ENCODE measurements at places on chromosomes 7 and 10.

GRCh38 chr7:46186131-46186530 lies 265.1 kb upstream of the IGFBP3 start:
- no peak for DNase-seq

DNA sequence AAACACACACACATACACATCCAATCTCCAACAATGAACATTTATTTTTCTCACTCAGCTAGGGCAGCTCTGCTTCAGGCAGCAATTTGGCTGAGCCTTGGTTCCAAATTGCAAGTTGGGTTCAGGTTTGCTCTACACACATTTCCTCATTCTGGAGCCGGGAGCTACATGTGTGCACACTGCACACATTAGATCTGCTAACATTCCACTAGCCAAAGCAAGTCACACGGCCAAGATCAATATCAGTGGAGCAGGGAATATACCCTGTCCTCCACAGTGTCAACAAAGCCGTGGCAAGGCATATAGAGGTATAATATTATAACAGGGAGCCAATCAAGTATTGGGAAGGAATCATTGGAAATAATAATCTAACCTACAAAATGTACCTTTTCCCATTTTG lies 57.5 kb upstream of the PPP1R3C start:
- no peak for DNase-seq

DNA sequence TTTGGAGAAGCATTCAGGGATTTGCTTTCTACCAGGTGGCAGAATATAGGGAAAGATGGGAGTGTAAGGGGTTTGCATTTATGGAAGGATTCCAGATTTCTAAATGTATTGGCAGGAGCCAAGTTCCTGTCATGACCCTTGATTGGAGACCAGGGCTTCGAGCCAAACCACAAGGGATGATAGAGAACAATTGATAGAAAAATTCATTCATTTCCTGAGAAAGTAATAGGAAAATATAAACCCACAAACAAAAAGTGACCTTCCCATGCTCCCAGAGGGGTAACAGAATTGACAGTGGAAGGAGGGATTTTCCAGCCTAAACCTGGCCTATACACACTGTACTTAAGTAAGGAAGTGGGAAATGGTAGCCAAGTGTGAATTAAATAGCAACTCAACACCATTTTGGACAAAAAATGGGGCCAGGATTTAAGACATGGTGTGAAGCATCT lies 22.4 kb upstream of the IFIT2 start:
- DNase-seq, result no peak

DNA sequence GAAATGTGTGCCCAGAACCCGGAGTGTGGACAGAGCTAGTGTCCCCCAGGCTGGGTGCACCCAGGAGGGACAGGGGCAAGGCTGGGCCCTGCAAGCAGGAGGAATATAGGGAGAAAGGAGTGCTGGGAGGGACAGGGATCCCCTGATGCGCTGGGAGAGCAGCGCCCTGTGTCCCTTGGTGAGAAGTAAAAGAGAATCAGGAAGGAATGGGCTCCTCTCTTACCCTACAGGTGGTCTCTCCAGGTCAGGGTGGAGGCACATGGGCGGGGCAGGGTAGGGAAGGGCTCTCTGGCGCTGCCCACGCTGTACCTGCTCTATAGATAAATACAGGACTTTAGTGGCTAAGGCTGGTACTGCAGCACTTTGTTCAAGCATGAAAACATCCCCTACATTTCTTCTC lies 753.8 kb downstream of the GRID1 start:
- no peak for DNase-seq

- DNase-seq, result no peak
These were observed 227.3 kb downstream of the TCF7L2 start for GRCh38 chr10:113177156-113177935.

DNA sequence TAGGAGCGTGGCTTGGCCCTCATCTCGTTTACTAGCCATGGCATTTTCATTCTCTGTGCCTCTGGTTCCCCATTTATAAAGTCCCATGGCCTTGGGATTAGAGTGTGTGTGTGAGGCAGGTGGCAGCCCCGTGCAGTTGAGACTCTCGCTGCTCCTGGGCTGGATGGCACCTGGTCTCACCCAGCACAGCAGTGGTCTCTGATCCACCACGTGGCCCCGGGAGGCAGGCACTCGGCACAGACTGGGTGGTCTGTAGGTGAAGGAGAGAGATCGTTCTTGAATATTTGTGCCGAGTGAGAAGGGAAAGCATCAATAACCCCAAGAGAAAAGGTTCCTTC lies 50.4 kb downstream of the CALML3 start:
- no peak for DNase-seq

- DNase-seq, result peak; percentile 16
These were observed 106.9 kb upstream of the GPR26 start for GRCh38 chr10:123559066-123559822.

GRCh38 chr10:42367532-42368230 lies 270.7 kb downstream of the ZNF33B start:
- DNase-seq, result peak; percentile 1

GRCh38 chr10:83750604-83751003 lies 388.7 kb upstream of the GHITM start:
- DNase-seq, result no peak

DNA sequence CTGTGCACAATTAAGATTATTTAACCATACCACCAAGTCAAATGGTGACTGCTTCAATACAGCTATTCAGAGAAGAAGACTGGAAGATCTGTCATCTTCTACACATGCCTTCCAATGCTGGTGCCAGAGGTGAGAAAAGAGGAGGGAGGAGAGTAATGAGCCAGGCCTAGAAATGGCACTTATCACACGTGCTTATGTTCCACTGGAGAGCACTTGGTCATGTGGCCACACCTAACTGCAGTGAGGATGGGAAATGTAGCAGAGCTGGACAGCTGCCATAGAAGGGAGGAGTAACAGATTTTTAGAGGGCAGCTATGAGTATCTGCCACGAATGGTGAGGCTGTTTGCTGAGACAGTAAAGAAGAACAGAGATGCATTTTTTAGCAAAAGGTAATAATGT lies 77.1 kb downstream of the MPLKIP start:
- DNase-seq, result no peak

DNA sequence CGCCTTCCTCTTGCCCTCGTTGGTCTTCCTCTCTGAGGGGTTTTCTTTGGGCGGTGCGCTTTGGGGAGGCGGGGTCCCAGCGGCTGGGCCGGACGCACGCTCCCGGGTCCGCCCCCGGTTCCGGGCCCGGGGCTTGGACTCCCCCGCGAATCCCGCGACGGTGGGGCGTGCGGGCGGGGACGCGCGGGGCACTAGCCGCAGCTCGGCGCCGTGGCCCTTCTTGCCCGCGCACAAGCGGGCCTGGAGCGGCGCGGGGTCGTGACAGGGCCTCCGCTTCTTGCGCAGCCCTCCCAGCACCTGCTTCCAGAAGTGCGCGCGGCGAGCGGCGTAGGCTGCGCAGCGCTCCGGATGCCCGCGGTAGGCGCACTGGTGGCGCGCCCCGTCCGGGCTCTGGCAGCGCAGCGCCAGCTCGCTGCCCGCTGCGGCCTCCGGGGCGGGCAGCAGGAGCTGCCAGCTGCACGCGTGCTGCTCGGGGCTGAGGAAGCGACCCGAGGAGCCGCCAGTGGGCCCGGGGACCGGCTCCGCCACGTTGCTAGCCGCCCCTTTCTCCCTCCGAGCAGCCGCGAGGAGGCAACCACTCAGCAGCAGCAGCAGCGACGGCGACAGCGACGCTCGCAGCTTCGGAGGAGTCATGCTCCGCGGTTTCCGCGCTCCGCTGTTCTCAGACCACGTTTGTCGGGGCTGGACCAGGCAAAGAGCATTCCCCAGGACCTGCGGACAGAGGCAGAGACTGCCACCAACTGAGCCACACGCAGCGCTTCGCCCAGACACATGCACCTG lies 759 bp downstream of the FGFBP3 start:
- no peak for DNase-seq

DNA sequence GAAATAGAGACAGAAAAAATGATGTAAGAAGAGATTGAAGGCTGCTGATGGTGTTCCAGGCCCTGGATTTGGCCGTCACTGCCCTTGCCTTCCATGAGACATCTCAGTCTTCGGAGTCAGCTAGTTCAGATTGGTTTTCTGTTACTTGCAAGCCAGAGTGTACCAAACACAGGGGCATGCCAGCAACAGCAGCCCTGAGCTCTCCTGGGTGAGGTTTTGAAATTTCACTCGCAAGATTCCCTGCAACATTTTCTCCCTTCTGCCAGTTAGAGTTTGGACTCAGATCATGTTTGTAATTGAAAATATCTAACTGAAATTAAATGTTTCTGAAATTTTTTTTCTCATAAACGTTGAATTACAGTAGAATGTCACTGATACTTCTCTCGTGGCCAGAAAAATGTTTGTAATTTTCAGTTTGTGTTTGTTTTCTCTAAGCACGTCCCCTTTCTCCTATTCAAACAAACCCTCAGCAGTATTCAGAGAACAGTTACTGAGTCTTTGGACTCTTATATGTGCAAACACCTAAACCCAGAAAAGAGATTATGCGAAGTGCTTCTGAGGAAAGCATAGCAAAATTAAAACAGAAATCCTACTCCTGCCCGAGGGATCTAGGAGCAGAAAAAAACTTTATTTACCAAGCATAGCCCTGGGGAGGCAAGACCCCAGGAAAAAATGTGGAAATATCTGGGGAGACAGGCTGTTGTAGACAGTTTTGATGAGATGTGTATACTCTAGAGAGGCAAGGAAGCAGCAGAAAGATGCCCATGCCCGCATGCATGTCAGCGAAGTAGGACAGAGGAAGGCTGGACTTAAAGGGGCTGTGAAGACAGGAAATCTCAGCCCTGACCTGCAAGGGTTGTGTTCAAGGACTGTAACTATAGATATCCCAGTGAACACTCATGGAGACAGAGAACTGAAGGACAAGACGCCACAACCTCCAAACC lies 43.0 kb upstream of the NAMPT start:
- DNase-seq, result no peak

DNA sequence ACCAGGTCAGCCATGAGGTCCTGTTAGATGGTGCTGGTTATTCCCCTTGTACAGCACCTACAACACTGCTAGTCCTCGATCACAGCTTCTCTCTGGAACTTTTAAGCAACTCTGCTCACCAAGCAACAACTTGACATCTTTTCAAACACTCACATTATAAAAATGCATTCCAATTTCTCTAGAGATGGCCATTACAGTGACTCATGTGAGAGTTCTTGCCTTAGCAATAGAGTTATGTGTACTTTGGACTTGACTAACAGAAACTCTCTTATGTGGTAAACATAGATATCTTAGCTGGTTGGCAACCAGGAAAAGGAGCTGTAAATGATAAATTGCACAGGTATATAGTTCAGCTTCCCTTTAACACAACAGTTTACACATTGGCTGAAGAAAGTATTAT lies 122.2 kb downstream of the PDE1C start:
- DNase-seq, result peak; percentile 80

DNA sequence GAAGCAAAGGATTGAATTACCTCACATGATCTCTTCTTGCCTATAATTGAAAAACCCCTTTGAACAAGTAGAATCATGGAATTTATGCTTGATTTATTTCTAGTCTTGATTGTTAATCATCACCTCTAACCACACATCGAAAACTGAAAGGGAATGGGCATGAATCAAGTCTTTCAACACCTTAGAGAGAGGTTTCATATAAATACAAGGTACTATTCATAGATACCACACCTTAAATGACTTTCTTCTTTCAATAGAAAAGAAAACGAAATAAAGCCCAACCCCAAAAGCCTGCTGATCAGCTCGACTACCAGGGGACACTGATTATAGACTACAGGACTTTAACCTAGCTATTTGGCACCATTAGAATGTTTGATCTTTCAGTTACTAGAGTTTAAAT lies 128.6 kb upstream of the PTPRZ1 start:
- no peak for DNase-seq

GRCh38 chr10:15322356-15322755 lies 48.7 kb downstream of the FAM171A1 start:
- DNase-seq, result no peak

GRCh38 chr10:129932182-129932581 lies 31.9 kb downstream of the EBF3 start:
- no peak for DNase-seq

DNA sequence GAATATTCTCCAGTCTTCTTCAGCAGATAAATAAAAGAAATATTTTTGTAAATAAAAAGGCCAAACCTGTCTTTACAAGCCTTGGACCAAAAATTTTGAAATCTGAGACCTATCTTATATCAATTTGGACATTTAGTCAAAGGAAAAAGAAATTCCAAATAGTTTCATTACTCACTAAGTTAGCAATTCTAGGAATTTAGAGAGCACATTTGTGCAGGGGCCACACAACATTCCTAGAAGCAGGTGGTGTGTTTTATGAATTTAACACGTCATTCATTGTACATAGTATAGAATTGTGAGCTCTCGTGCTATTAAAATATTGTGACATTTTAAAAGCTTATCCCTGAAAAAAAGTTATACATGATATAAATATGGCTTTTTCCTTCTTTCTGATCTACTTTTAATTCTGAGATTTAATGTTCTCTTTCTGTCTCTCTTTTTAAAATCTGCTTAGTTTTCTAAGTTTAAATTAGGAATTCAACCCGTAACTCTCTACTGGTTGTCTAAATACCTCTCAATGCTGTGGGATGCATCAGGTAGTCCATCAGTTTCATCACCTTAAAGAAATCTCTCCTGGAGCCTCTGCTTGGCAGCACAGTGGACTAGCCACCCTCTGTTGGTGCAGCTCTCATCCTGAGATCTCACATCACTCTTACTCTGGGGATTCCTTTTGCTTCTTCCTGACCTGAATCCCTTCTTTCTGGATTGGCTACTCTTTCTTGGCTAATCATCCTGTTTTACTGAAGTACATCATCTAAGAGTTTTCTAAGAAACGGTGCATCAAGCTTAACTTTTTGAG lies 124.5 kb downstream of the SEMA3E start:
- no peak for DNase-seq

GRCh38 chr10:100739517-100740368 lies 5.6 kb upstream of the PAX2 start:
- no peak for DNase-seq

- no peak for DNase-seq
These were observed 1.7 kb downstream of the URGCP start for GRCh38 chr7:43904533-43905208.

GRCh38 chr7:29271319-29271658 lies 76.7 kb downstream of the CHN2 start:
- no peak for DNase-seq

- no peak for DNase-seq
These were observed 201.7 kb upstream of the KLF14 start for GRCh38 chr7:130935564-130936157.

DNA sequence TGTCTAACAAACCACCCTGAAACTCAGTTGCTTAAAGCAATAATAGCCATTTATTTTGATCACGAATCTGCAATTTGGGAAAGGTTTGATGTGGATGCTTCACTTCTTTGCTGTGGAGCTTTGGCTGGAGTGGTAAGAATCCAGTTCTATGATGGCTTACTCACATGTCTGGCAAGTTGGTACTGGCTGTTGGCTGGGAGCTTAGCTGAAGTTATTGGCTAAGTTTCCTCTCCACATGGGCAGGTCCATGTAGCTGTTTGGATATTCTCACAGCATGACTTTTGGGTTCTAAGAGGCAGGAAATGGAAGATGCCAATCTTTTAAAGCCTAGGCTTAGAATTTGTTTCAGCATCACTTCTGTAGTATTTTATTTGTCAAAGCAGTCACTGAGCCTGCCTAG lies 277.6 kb upstream of the NRP1 start:
- DNase-seq, result peak; percentile 8

- no peak for DNase-seq
These were observed 9.7 kb upstream of the ANKRD7 start for GRCh38 chr7:118214833-118215182.

GRCh38 chr10:66329147-66329546 lies 596.7 kb upstream of the LRRTM3 start:
- DNase-seq, result no peak
